Right atrium auricular region (tissue), 2 donors: ENCODE measurements at places on chromosomes 2 and 18.

GRCh38 chr2:1132328-1132969 is 181.8 kb downstream of the SNTG2 start:
- no peak for DNase-seq

DNA sequence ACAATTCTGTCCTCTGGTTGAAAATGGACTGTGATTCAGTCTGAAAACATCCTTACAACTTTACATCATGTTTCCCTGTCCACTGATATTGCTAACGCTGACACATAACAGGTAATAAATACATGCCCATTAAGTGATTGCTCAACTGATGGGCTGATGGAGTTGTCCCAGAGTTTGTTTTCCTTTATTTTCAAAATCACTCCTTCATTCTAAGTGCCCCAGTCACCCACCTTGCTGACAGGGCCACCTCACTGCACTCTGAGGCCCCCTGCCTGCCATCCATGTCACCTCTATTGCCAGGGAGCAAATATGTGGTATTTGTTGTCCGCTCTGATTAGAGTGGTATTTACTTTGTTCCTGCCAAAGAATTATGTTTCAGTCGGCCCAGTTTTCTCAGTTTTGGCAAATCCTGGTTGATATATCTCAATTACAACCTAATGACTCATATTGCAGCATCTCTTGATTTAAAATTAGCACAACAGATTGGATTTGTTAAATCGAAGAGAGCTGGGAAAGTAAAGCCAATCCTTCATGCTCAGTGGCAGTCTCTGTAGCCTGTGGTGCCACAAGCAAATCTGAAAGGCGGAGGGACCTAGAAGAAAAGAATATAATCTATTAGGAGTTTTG is 105.1 kb downstream of the RDH14 start:
- DNase-seq: no peak

DNA sequence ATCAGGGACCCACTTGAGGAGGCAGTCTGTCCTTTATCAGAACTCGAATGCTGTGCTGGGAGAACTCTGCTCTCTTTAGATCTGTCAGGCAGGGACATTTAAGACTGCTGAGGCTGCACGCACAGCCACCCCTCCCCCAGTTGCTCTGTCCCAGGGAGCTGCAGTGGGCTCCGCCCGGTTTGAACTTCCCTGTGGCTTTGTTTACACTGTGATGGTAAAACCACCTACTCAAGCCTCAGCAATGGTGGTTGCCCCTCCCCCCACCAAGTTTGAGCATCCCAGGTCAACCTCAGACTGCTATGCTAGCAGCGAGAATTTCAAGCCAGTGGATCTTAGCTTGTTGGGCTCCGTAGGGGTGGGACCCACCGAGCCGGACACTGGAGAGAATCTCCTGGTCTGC is 11.8 kb upstream of the LHCGR start:
- no peak for DNase-seq

- DNase-seq: no peak
Observed at GRCh38 chr2:207539470-207539869, 9.7 kb downstream of the CREB1 start.

GRCh38 chr2:174763780-174764179 is 492 bp downstream of the CHRNA1 start:
- no peak for DNase-seq

DNA sequence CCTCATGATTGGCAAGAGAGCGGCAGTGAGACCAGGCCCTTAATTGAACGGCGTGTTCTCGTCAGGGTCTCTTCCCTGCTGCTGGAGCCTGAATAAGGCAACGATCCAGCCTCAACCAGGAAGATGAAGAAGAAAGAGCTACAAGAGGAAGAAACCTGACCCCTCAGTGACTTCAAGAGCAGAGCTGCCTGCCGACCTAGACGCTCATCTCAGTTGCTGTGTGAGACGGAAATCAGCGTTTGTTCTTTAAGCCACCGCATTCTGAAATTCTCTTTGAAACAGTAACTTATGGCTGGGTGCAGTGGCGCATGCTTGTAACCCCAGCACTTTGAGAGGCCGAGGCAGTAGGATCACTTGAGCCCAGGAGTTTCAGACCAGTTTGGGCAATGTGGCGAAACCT is 29.6 kb upstream of the KCNG3 start:
- no peak for DNase-seq

GRCh38 chr2:120316528-120317179 is 29.3 kb upstream of the INHBB start:
- DNase-seq: no peak

- DNase-seq: no peak
Observed at GRCh38 chr2:23404426-23404825, 19.4 kb downstream of the KLHL29 start.

- DNase-seq: no peak
Observed at GRCh38 chr2:98445683-98446581, 1.3 kb downstream of the INPP4A start.

DNA sequence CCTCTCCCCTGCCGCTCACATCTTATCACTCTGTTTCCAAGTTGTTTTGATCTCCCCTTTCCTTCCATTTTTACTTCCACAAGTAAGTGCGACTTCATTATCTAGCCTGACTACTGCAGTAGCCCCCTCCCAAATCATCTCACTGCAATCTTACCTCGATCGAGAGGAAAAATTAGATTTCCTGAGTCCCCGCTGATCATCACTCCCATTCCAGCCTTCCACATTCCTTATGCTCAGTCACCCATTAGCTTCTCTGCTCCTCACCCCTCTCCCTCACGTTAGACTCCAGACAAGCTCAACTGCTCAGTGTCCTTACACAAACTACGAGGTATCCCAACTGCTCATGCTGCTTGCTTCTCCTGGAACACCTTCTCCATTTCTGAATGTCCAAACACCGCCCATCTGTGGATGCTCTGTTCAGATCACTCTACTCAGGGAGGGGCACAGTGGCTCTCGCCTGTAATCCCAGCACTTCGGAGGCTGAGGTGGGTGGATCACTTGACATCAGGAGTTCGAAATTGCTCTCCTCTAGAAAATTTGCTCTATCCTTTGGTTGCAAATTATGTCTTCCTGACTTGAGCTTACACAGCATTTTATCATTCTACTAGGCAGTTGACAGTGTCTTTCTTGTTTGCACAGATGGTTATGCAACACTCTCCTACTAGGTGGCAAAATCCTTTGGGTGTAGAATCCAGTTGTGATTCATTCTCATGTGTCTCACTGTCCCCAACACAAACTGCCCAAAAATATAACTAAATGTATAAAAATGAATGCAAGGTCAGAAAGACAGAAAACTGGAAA is 96.5 kb downstream of the INO80D start:
- DNase-seq: no peak

- DNase-seq: no peak
Observed at GRCh38 chr2:176793792-176794191, 418.8 kb upstream of the HNRNPA3 start.

GRCh38 chr18:42341423-42341822 is 386.4 kb downstream of the PIK3C3 start:
- DNase-seq: no peak

GRCh38 chr2:72097276-72097675 is 50.4 kb downstream of the CYP26B1 start:
- no peak for DNase-seq

- no peak for DNase-seq
Observed at GRCh38 chr2:64246962-64247361, 102.7 kb upstream of the PELI1 start.

GRCh38 chr2:203909261-203909967 is 27.1 kb upstream of the ICOS start:
- no peak for DNase-seq
